Endothelial cell of umbilical vein (primary cell): ENCODE measurements at places on chromosomes 5 and 9. TPM values are rescaled to one million over a fixed set of nuclear protein-coding genes. Genes with fewer than 3 reads are reported as not detected.

- no peaks in the 10 kb centered on the region for H3K27me3 ChIP-seq
- no peak overlapping the region for H3K27ac ChIP-seq
- DNase-seq: no peak
- H3K4me3 ChIP-seq: no peak overlapping the region
- H3K4me1 ChIP-seq: peaks cover 25% of the 10 kb centered on the region
- H3K36me3 ChIP-seq: no peaks in the 10 kb centered on the region
Measured at GRCh38 chr5:153626836-153627235, 136.4 kb downstream of the GRIA1 start.

The ATP10B gene
- not detected in 2 replicates for total RNA-seq

The SLC25A2 gene
- 0.39 and 0.46 TPM in 2 replicates for total RNA-seq

- peaks cover 2% of the 10 kb centered on the region for H3K36me3 ChIP-seq
- no peak overlapping the region for H3K27ac ChIP-seq
- H3K4me1 ChIP-seq: peaks cover 31% of the 10 kb centered on the region
- DNase-seq: peak; percentile 49
- no peak overlapping the region for H3K4me3 ChIP-seq
Measured at GRCh38 chr5:137491121-137491520, 8.0 kb downstream of the SPOCK1 start.

The HEXB gene
- 176 and 182 TPM in 2 replicates for total RNA-seq

The SLC36A2 gene
- not detected in 2 replicates for total RNA-seq

- H3K27me3 ChIP-seq: no peaks in the 10 kb centered on the region
- peaks cover 20% of the 10 kb centered on the region for H3K4me1 ChIP-seq
- no peak for DNase-seq
- peaks cover 18% of the 10 kb centered on the region for H3K36me3 ChIP-seq
- no peak overlapping the region for H3K4me3 ChIP-seq
- H3K27ac ChIP-seq: no peak overlapping the region
Measured at GRCh38 chr5:154791535-154791934, 36.4 kb downstream of the LARP1 start.

The IRX4 gene
- total RNA-seq: not detected in 2 replicates

- no peak for DNase-seq
- no peaks in the 10 kb centered on the region for H3K36me3 ChIP-seq
- no peaks in the 10 kb centered on the region for H3K4me1 ChIP-seq
Measured at GRCh38 chr9:105881021-105881420, 186.7 kb downstream of the TMEM38B start.

DNA sequence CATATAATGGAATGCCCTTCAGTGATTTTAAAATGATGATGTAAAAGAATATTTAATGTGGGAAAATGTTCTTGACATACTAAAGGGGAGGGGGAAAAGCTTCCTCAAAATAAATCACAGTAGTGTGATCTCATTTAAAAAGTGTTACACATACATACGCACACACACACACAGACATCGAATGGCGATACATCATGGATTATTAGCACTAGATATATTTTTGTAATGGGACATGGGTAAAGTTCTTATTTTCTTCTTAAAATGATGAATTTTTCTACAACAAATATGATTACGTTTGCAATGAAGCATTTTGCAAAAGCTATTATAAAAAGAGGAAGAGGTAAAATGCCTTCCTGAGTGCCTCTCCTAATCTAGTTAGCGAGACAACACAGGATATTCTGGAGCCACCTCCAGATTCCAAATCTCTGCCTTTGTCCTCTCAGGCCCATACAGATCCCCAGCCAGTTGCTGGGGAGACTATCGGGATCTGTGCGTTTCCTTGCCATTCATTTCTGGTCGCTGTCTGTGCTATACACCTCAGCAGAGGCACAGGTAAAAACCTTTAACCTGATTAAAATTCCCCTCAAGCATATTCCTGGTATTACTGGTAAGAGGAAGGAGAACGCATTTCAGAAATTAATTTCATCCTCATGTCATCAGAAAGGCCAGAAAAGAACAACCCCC, 69.6 kb downstream of the SLC28A3 start:
- DNase-seq: no peak
- H3K36me3 ChIP-seq: no peaks in the 10 kb centered on the region
- no peak overlapping the region for H3K4me3 ChIP-seq
- H3K4me1 ChIP-seq: no peaks in the 10 kb centered on the region
- H3K27me3 ChIP-seq: peaks cover 17% of the 10 kb centered on the region

- H3K36me3 ChIP-seq: no peaks in the 10 kb centered on the region
- DNase-seq: peak; percentile 38
Measured at GRCh38 chr9:125839317-125839716, 92.1 kb downstream of the PBX3 start.

The UBAP1 gene
- 38.0 and 38.8 TPM in 2 replicates for total RNA-seq

DNA sequence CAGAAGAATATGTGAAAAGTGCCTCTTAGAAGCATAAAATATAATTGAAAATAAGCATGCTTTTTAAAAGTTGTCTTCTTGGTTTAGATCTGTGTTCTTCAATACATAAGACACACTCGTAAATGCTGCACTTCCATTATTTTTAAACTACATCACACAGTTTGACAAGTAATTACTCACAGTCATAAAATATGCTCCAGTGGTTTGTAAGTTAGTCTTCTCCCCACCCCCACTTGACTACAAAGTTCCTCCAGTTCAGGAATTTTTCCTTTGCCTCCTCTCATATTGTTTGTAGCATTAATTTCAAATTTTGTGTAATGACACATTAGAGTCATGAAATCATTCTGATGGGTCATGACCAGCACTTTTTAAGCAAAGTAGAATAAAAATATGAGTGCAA, 60.3 kb upstream of the PTGER4 start:
- H3K27ac ChIP-seq: no peak overlapping the region
- H3K4me1 ChIP-seq: no peaks in the 10 kb centered on the region

GRCh38 chr5:6056280-6056679, 322.1 kb downstream of the MED10 start:
- H3K4me1 ChIP-seq: no peaks in the 10 kb centered on the region
- H3K36me3 ChIP-seq: no peaks in the 10 kb centered on the region
- no peak overlapping the region for H3K4me3 ChIP-seq
- no peaks in the 10 kb centered on the region for H3K27me3 ChIP-seq
- H3K27ac ChIP-seq: no peak overlapping the region
- DNase-seq: no peak

DNA sequence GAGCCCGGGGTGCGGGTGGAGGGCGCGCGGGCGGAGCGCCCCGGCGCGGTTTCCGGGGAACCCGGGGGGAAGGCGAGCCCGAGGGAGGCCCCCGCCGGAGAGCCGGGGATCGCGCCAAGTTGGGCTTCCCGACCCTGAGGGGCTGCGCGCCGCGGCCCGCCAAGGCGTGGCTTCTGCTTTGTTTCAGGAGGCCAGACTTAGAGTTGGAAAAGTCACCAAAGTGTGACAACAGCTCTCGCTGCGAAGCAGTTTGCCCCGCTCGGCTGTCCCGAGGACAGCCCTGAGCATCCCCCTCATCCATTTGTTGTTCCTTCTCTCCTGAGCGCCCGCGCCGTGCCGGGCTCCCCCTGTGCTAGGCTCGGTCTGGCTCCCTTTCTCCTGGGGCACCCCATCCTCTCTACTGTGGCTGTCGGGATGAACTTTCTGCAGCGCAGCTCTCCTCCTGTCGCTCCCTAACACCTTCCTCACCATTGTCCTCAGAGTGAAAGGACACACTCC, 410 bp downstream of the GLIPR2 start:
- no peaks in the 10 kb centered on the region for H3K36me3 ChIP-seq
- H3K27me3 ChIP-seq: no peaks in the 10 kb centered on the region
- peak overlapping the region; percentile 61 for H3K4me3 ChIP-seq
- no peak for DNase-seq

DNA sequence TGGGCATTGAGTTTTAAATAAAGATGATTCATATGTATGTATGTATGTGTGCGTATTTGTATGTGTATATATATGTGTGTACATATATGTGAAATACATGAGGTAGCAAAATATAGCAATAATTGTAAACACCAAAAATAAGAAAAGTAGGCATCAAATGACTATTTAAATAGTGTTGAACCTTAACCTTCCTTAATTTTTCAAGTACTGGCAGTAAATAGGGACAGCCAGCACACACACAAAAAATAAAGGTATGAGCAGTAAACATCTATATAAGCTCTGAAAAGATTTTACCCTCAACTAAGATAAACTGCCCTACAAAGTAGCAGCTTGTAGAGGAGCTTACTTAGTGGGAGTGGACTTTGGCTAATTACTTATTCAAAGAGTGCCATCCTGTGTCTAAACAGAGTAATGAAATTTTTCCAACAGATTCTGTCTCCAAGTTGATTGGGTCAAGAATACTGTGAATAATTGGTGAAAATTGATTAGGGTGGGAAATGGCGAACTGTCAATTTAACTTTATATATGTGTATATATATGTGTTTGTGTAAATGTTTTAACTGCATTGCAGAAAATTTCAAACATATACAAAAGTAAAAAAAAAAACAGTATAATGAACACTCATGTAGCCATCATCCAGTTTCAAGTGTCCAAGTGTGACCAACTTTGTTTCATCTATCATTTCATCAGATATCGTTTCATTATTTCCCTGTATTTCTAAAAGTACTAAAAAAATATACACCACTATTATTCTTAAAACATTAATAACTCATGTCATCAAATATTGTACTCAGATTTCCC, 2.0 kb upstream of the ADAMTS6 start:
- H3K27me3 ChIP-seq: no peaks in the 10 kb centered on the region
- H3K36me3 ChIP-seq: no peaks in the 10 kb centered on the region
- peaks cover 16% of the 10 kb centered on the region for H3K4me1 ChIP-seq
- peak overlapping the region; percentile 87 for H3K27ac ChIP-seq
- H3K4me3 ChIP-seq: peak overlapping the region; percentile 96
- peak; percentile 83 for DNase-seq
